ENCODE measurements at places on chromosomes 5 and 9.

DNA sequence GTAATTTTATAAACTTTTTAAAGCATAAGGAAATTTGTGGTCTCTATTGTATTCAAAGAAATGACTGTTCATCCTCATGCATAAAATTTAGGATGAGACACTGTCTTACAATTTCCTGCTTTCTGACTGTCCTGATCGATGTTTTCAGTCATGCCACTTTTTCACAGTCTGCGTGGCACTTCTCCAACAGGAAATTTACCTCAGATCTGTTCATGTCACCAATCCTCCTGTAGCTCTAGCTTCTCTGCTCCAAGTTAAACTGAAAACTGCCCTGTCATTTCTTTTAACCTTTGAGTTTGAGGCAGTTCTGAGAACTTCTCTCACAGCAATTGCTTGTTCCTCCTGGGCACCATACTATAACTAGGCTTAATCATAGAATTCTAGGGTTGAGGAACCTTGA, 455.1 kb downstream of the EFNA5 start:
- DNase-seq, result no peak

DNA sequence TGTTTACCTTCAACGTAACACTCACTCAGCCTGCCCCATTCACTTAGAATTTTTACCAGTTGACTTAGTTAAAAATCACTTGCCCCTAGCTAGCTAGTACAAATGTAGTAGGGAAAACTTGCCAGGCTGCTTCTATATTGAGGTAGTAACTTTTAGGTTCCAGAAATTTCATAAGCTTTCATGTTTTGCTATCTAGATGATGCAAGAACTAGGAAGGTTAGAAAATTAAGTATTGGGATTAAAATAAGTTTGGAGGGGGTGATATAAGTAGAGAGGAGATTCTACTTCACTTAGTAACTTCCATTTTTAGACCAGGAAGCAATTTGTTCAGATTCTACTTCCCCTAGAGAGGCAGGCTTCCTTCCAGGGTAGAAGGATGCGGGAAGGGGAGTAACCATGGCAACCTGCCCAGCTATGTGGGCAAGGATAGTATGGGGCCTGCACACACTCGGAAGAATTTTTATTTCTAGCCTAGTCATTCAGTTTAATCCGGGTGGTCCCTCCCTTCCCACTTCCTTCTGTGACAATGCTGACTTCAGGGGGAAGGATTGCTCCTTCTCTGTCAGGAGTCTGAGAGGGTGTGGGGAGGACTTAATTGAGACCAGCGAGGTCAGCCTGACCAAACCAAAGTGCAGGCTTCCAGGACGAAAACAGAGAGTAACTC, 4.2 kb downstream of the DAB2 start:
- no peak for DNase-seq

GRCh38 chr5:104355350-104355749, 792.8 kb upstream of the NUDT12 start:
- no peak for DNase-seq

DNA sequence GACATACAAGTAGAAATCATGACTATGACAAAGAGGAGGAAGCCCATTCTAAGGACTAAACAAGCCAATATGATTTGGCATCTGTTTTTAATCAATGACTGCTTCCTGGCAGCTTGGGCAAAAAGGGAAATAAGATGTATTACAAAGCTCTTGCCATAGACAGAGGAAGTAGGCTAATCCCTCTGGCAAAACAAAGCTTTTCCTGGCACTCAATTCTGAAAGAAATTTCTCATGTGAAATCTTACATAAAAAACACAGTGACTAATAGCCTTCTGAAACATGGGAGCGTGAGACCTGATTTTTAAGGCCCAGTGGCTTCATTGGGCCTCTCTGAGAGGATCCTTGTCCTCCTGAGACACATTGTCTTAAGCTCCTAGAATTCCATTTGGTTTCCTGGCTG, 93.6 kb downstream of the COL23A1 start:
- no peak for DNase-seq

DNA sequence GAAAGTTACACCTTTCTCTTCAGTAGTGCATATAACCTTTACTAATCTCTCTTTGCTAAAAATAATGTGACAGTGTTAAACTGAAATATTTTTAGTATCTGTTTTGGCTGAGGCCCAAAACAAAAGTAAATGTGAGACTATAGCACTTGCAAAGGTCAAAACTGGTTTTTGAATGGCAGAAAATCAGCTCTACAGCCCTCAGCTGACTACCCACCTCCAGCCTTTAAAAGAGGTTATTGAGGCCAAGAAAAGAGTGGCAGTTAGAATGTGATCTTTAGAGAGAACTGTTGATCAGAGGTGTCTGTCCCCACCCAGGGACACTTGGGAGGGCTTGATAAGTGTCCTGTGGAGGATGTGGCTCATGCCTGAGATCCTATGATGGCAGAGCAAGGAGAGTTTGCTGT, 30.9 kb downstream of the PRKACG start:
- DNase-seq, result no peak

- no peak for DNase-seq
These were observed 455.9 kb downstream of the TAF11L14 start for GRCh38 chr5:18090177-18090576.

DNA sequence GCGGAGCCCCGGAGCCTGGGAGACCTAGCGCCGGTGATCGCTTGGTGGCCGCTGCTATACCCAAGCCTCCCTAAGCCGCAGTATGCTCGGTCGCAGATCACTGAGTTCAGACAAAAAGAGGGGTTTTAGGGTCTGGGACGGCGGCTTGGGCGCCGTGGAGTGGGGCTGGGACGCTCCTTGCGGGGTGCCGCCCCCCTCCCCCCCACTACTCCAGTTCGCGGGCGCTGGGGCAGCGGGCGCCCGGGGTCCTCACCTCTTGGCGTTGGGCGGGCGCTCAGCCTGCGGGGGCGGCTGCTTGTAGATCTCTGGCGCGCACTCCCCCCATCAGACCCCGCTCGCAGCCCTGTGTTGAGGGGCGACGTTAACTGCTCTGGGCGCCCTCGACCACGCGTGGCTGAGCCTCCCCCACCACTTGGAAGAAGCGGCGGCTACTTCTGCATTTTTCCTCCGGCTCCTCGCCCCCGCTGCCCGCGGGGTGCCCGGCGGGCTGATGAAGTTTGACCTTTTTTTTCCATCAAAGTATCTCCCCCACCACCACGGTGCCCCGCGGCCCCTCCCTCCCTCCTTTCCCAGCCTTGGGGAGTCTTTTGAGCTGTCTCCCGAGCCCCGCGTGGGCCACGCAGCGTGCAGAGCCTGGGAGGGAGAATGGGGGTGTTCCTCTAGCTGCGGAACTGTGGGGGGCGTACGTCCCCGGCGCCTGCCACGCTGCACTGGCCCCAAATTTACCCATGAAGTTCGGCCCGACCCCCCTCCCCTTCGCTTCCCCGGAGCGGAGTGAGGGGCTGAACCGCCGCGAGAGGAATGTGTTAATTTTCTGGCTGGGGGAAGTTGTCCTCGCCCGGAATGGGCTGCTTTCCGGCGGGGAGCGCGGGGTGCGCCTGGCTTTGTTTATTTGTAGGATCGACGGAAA, 1.2 kb downstream of the CXXC5 start:
- no peak for DNase-seq

DNA sequence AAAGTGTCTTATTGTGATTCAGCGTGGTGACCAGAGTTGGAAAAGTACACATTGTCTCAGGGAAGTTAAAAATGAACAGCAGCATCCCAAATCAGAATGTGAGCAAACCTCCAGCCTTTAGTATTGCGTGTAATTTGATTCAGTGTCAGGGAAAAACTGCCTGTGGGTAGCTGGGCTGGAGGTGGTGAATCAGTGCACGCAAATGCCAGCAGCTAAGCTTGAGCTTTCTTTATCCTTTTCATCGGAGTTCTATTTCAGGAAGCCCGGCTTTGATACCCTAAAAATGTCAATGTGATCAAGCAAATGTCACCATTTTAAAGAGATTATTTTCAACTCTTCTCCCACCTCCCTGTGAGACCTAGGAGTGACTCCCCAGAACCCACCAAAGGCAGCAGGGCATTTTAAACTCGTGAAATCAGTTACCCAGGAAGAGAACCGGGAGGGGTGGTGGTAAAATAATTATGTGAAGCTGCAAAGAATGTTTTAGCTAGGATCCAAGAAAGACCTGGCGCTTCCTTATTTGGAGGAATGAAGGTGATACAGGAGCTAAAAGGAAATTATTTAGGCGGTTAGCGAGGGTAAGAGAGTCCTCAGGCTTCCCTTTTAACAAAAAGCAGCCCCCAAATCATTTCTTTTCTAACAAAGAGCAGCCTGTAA, 25.7 kb upstream of the C5orf47 start:
- no peak for DNase-seq

DNA sequence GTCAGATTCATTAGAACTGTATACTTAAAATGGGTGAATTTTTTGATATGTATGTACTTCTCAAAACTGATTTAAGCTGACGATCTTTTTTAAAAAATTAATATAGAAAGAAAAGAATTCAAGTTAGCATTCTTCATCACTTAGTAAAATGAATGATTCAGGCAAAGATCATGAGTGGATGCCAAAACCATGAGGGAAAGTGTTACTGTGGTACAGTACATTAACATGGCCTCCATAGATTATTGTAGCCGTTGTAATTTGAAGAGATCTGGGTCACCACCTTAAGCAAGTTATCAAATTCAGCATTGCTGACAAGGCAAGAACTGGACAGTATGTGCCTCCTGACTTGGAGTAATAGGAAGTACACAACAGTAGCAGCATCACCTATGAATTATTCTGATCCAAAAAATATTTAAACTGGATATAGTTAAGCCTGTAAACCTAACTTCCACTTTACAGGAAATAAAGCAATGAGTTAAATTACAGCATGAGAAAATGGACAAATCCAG, 29.7 kb downstream of the C9orf85 start:
- no peak for DNase-seq

DNA sequence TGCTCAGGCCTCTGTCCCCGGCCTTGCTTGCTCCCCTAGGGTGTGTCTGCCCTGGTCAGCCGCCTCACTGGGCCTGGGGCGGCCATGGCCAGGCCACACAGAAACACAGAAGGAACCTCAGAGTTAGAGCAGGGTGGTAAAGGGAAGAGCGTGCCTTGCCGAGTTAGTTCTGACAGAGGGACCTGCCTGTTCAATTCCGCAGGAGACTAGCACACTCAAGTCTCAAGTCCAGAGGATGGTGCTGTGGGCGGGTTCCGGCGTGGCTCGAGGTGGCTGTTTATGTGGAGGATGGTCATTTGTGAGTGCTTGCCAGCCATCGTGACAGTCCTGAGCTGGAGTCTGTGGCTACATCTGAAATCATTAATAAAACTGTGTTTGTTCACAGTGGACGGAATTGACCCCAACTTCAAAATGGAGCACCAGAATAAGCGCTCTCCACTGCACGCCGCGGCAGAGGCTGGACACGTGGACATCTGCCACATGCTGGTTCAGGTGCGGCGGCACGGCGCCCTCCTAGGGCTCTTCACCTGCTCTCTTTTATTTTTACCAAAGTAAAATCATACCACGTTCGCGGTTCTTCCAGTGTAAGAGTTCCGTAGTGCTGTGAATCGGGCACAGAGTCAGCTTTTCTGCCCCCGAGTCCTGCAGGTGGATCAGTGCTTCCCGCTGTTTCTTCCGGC, 95.5 kb upstream of the CACNA1B start:
- DNase-seq, result no peak

GRCh38 chr9:37559125-37559524, 17.1 kb downstream of the FBXO10 start:
- DNase-seq, result no peak

GRCh38 chr9:134386951-134387831, 60.9 kb downstream of the RXRA start:
- no peak for DNase-seq

GRCh38 chr5:174751154-174752000, 27.0 kb downstream of the MSX2 start:
- DNase-seq, result no peak

DNA sequence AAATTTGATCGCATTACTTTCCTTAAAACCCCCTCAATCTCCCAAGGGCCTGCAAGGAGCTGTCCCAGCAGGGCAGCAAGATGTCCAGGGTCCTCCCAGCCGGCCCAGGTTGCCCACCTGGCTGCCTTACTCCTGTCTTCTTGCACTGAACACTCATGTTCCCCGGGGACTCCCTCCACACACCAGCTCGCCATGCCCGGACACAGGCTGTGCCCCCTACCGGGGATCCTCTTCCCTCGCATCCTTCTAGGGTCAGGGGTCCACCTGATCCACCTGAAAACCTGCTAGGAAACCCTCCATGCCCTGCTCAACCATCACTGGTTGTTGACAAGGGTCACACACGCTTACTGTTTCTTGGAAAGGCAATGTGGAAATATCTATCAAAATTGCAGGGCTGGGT, 172.0 kb upstream of the MSX2 start:
- no peak for DNase-seq

GRCh38 chr9:120868676-120869359, 8.2 kb downstream of the PHF19 start:
- DNase-seq, result peak; percentile 94

DNA sequence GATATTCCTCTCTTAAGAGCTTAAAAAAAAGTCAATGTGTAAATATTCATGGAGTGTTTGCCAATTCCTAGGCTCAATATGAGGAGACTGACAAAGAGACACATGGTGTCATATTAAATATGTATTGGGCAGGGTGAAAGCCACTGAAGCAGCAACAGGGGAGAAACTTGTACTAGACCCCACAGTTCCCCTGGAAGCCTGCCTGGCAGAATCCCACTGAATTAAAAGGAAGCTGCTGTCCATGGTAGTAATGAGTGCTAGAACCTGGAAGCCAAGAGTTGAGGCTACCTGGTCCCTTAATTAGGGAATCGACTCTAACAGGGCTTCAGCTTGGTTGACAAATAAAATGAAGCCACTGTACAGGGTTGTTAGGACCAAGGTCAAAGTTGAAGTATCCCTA, 129.4 kb upstream of the GPR151 start:
- no peak for DNase-seq

- DNase-seq, result no peak
These were observed 42.5 kb downstream of the FXN start for GRCh38 chr9:69078069-69078468.

DNA sequence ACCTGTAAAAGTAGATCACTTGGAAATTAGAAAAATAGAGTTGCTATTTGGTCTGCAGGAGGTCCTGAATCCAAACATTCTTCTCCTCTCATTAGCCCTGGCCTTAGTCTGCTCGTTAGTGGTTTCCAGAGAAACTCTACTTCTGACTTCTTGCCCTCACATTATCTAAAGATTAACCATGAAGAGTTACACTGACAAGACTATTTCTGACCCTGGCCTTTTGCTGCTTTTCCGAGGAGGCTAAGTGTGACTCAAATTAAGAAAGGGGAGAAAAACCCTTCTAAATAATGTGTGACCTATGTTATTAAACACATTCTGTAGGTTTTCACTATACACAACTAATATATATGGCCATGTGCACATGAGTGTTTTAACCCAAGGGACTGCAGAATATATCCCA, 302.4 kb downstream of the RAB3C start:
- DNase-seq, result no peak

- no peak for DNase-seq
These were observed 276.2 kb upstream of the SLC24A2 start for GRCh38 chr9:20065046-20065445.

- no peak for DNase-seq
These were observed 69.6 kb downstream of the EPB41L4B start for GRCh38 chr9:109251080-109251775.
